A549 treated with CORT108297 at 1 μM for 4 hours (cell line): ENCODE measurements at places on chromosomes 7 and 10. TPM values are rescaled to one million over a fixed set of nuclear protein-coding genes. Genes with fewer than 3 reads are reported as not detected.

The ACTL6B gene
- not detected in 5 replicates for total RNA-seq

The NHLRC2 gene
- 5.4 to 7.6 TPM (median 6.4 TPM) in 5 replicates for total RNA-seq

The AVL9 gene
- 23.1 to 32.3 TPM (median 28.2 TPM) in 5 replicates for total RNA-seq

The NXPH1 gene
- total RNA-seq, result not detected in 5 replicates

The GPR15LG gene
- not detected in 5 replicates for total RNA-seq

The CYP3A4 gene
- 0.05 TPM in 1 of 5 replicates, not detected in the others for total RNA-seq

The SRGN gene
- total RNA-seq, result 57.1 to 87.2 TPM (median 61.2 TPM) in 5 replicates

The CYP26C1 gene
- total RNA-seq, result 0.02 TPM in 1 of 5 replicates, not detected in the others

The SCIN gene
- 0.32 to 0.50 TPM (median 0.42 TPM) in 5 replicates for total RNA-seq

The CPVL gene
- 0.12 to 0.62 TPM (median 0.34 TPM) in 5 replicates for total RNA-seq

The CNTNAP2 gene
- total RNA-seq, result 0.01 TPM in 2 of 5 replicates, not detected in the others

The ZPBP gene
- not detected in 5 replicates for total RNA-seq

The FAM241B gene
- 16.6 to 19.8 TPM (median 18.5 TPM) in 5 replicates for total RNA-seq

The MNX1 gene
- total RNA-seq, result 3.9 to 6.5 TPM (median 5.0 TPM) in 5 replicates

The CRTAC1 gene
- total RNA-seq, result 1.2 to 1.9 TPM (median 1.4 TPM) in 5 replicates

The EPO gene
- total RNA-seq, result not detected in 5 replicates

The PHKG1 gene
- 0.31 to 0.83 TPM (median 0.65 TPM) in 5 replicates for total RNA-seq
